NCI-H2029 treated with DMSO at 0.1 percent for 48 hours (cell line): ENCODE measurements at places on chromosomes 7 and 10.

- DNase-seq: no peak
Measured at GRCh38 chr10:34241226-34242000, 573.7 kb downstream of the PARD3 start.

DNA sequence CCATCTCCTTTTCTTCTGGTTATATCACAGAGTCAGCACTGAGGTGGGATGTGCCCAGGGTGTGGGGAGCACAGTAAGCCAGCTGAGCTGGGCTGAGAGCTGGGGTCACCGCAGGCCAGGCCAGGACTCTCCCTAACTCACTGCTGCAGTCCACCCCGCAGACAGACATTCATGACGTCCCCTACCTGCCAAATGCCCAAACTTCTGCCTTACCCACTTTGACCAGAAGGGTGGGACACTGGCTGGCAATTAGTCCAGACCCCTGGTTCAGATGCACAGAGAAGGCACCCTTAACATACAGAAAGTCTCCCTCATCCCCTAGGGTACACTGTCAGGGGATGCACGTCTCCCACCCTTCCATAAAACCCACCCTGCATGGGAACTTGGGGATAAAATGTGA is 2.1 kb downstream of the DRGX start:
- DNase-seq: no peak

DNA sequence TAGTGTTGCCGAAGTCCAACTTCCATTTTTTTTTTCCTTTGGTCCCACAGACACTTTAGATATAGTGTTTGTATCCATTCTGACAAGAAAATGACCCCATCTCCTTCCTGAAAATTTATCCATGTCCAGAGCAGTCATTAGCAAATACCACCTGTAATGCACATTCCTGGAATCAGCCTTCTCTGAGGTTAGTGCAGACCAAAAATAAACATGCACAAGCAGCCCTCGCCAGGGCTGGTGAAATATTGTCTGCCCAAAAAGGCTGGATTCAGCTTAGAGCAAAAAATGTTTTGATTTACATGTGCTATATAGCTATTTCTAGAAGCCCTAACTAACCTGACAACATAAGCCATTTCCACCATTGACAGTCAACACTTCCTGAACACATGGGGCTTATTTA is 145.7 kb downstream of the TAX1BP1 start:
- DNase-seq: no peak

DNA sequence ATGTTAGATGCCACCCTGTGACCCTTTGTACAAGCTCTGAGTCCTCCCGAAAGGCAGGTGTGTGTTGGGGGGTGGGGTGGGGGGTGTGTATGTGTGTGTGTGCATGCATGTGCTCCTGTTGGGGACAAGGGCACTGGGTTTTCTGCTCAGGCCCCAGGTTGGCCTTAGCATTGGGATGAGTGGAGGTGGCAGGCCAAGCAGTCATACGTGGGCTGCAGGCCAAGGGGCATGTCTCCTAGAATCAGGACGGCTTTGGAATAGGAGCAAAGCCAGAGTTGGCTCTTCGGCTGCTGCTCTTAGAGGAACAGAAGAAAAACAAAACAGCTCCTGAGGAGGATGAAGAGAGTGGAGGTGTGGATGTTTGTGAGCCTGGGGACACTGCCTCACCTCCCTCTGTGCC is 26.0 kb downstream of the HSPA12A start:
- DNase-seq: no peak

DNA sequence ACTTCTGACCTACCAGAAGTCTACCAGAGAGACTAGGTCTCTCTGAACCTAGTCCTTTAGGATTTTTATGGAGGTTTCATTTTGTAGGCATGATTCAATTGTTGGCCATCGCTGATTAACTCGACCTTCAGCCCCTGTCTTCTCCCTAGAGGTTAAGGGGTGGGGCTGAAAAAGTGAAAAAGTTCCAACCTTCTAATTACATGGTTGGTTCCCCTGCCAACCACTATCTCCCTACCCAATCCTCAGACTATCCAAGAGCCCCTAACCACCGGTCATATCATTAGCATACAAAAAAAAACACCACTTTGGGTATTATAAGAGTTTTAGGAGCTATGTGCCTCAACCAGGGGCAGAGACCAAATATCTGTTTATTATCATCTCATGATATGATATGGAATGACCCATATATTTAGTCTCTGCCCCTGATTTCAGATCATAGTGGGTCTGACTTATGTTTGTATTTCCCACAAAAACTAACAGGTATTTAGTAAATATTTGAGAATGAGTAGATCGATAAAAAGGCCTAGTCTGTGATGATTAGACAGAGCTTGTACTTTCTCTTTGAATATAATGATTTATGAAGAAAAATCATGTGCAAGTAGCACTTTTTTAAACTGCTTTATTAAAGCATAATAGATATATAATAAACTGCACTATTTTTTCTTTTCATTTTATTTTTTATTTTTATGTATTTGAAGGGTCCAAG is 35.8 kb downstream of the DNAJC9 start:
- no peak for DNase-seq
